ENCODE measurements at places on chromosomes 6 and 20.

GRCh38 chr6:102981490-102982015, 1588.0 kb downstream of the GRIK2 start:
- no peak for DNase-seq

GRCh38 chr20:37816726-37817125, 86.2 kb upstream of the VSTM2L start:
- DNase-seq = no peak

DNA sequence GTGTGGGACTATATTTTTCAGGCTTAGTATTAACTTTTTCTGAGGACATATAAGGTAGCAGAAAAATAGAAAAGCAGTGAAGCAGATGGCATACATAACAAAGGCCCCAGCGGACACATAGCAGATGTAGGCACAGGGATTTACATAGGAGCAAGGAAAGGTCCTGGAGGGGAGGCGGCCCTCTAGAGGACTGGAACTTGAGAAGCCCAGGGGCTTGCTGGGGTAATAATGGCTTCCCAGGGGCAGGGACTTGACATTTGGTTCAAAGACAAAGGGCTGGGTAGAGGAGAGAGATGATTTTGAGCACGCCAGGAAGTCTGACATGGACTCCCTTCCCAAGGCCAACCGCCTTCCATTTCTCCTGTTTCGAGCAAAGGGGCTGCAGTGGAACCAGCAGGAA, 31.7 kb upstream of the OSTM1 start:
- DNase-seq = no peak

DNA sequence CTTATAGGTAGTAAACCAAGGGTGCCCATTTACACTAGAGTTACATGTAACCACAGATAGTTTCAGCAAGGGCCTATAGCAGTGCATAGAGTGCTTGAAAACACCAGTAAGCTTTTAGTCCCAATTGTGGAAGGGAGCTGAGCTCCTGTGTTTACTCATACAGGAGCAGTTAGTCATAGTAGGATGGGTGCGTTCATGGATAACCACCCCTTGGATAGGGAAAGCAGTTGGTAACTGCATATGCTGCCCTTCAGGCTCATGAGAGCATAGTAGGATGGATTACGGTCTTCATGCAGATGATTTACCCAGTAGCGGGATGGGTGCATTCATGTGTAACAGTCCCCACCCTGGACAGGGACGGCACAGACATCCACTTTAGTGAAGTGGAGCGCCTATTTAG, 45.1 kb downstream of the OR2B6 start:
- no peak for DNase-seq

GRCh38 chr20:31587545-31588389, 17.3 kb upstream of the ID1 start:
- no peak for DNase-seq

DNA sequence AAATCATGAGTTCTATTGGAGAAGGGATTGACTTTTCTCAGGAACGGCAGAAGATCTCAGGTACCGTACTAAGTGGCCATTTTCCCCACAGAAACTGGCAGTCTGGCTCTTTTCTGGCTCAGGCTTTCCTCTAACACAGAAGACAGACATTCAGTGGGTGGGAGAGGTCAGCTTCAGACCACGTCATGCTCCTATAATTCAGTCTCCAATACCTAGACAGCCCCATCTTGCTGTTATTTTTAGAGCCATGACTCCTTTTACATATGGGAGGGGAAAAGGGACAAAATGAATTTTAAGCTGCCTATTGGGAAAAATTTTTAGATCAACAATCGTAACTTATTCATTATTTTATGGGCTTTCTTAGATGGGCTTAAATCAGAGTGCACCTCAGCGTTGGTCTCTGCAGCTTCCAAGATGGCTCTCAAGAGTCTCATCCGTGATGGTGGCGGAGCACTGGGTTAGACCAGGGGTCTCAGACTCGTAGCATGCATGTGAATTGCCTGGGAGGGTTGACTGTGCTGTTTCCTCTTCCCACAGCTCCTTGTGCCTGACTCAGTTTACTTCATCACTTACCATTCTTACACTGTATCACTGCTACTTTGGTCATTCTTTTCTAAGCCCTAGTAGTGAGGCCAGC, 86.9 kb downstream of the TCP11 start:
- DNase-seq = no peak

DNA sequence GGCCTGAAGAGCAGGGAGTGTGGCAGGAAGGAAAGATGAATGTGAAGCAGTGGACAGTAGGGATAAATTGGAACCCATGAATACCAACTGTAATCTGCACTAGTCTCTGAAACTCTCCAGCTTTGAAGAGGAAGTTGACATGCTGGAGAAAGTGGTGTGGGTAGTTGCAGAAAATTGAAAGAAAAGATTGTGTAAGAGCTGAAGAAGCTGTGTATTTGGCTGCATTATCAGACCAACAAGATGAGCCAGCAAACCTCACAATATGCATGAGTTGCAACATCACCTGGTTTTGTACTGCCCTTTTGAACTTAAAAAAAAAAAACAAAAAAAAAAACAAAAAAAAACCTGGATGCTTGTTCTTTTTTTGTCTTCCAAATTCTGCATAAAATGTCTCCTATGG, 921.9 kb upstream of the EYS start:
- DNase-seq = no peak

- no peak for DNase-seq
These were observed 39.6 kb upstream of the NELFCD start for GRCh38 chr20:58941471-58941870.

GRCh38 chr6:105997482-105997881, 88.7 kb upstream of the PRDM1 start:
- no peak for DNase-seq

- no peak for DNase-seq
These were observed 387.9 kb downstream of the RNGTT start for GRCh38 chr6:88575536-88575935.

DNA sequence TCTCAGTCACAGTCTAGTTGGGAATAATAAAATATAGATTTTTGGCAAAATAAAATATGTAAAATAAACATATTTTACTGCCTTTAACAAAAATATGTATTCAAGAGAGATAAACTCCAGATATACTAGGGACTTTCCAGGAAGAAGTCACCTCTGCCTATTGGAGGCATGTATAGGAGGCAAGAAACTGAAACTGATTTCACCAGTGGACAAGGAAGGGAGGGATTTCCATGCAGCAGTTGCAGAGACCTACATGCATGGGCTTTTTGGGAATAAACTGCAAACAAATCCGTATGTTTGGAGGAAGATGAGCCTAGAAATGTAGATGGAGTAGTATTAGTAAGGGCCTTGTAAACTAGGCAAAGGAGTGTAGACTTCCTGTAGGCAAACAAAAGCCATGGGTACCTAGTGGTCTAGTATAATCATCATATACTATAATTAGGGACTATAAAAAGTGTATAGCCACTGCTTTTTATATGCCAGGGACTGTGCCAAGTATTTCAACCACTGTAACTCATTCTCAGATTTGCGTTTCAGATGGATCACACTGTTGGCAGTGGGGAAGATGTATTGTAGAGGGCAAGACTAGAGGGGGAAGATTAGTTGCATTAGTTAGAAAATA, 38.9 kb downstream of the CD109 start:
- DNase-seq = no peak

- DNase-seq = no peak
These were observed 9.9 kb upstream of the RNASET2 start for GRCh38 chr6:166966268-166966667.

GRCh38 chr6:93389192-93389591, 30.2 kb downstream of the EPHA7 start:
- no peak for DNase-seq

- DNase-seq = no peak
These were observed 49.3 kb downstream of the RIN2 start for GRCh38 chr20:19807191-19807945.

DNA sequence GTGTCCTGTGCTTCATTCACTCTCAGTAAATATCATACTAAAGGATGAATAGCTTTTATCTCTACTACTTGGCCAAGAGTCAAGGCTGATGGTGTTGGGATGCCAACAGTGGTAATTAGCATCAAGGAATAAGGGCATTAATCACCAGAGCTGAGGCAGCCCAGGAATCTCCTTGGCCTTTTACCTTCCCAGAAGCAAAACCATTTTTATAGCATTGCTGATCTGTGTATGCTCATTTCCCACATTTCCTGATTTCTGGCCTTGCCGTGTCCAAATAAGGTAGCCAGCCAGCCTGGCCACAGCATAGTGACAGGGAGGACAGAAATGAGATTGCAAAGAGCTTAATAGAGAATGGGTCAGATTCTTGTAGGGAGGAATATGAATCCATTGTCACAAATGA, 76.7 kb upstream of the FOXO3 start:
- no peak for DNase-seq

GRCh38 chr20:51650685-51651134, 108.2 kb upstream of the NFATC2 start:
- DNase-seq = no peak

DNA sequence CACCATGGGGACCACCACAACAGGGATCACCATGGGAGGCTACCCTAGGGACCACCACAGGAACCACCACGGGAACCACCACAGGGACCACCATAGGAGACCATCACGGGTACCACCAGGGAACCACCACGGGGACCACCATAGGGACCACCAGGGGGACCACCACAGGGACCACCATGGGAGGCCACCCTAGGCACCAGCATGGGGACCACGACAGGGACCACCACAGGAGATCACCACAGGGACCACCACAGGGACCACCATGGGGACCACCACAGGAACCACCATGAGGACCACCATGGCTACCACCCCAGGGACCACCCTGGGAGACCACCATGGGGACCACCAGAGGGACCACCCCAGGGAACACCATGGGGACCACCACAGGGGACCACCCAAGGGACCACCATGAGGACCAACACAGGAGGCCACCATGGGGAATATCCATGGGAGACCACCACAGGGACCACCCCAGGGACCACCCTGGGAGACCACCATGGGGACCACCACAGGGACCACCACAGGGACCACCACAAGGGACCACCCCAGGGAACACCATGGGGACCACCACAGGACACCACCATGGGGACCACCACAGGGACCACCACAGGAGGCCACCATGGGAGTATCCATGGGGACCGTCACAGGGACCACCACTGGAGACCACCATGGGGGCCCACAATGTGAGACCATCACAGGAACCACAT, 67.6 kb upstream of the MPC1 start:
- DNase-seq = no peak

- no peak for DNase-seq
These were observed 159.8 kb upstream of the PRDM1 start for GRCh38 chr6:105926318-105926717.

DNA sequence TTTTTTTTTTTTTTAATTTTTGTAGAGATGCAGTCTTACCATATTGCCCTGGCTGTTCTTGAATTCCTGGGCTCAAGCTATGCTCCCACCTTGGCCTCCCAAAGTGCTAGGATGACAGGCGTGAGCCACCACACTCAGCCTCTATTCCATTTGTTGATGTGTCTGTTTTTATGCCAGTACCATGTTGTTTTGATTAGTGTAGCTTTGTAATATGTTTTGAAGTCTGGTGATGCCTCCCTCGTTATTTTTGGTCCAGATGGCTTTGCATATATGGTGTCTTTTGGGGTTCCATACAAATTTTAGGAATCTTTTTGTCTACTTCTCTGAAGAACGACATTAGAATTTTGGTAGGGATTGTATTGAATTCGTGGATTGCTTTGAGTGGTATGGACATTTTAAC, 193.2 kb downstream of the ADGB start:
- no peak for DNase-seq

DNA sequence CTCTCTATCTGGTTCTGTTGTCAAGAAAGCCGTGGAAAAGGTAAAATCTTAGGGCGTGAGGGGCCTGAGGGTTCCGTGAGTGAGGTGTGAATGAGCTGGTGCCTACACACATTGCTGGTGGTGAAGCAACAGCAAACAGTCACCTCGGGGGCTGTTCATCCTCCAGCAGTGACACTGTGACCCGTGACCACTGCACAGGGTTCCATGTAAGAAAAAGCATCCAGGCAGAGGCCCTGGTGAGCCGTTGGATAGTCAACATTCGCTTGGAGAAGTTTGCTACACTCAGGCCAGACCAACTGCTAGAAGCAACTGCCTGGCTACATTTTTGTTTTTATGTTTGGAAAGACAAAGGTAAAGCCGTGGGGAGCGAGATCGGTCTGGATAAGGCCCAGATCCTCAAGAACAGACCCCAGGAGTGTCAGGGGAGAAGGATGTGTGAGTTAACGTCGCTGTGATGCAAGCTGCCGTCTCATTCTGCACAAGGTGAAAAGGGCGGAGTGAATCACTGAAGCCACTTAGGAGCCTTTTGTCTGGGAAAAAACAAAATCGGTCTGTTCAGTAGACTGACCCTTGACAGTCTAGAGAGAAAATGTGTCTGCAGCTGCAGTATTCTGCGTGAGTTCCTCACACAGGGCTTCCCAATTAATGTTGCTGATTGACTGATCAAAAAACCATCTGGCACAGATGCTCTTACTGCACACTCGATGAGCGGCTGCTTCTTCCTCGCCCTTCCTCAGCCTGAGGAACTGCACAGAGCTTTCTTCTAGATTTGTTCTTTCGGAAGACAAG, 404.0 kb downstream of the SMOC2 start:
- DNase-seq = no peak

DNA sequence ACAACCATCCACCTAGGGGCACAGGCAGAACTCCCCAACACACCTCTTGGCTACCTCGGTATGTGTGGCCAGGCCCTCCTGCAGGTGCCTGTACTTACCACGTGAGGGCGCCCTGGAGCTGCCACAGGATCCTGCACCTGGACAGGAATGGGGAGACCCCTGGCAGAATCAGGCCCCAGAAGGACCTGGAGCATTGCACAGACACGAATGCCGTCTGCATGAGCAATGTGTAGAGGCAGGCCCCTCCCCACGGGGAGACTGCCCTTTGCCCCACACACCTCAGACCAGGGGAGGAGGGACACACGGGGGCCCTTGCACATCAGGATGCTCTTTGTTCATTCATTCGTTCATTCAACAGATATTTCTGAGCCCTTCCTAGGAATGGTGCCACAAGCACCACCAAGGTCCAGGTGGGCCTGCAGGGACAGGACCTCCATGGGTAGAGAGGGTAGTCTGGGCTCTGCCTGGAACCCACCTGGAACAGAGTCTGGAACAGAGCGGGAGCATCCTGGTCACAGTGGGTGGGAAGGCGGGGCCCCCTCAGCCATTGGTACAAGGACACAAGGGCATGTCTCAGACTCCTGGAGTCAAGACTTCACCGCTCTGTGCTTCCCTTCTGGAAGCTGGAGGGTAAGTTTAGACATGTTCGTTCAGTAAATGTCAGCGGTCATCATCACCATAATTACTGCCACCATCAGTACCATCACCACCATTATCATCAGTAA, 32.3 kb downstream of the YTHDF1 start:
- DNase-seq = peak; percentile 63

Data from activated CD8-positive, alpha-beta T cell treated with anti-CD3 and anti-CD28 coated beads, Interleukin-2, amount 10 ng/mL, durations not matched to agents 7 days and 5 days (primary cell).